Central memory CD4-positive, alpha-beta T cell (primary cell): ENCODE measurements at places on chromosomes 6 and 20.

DNA sequence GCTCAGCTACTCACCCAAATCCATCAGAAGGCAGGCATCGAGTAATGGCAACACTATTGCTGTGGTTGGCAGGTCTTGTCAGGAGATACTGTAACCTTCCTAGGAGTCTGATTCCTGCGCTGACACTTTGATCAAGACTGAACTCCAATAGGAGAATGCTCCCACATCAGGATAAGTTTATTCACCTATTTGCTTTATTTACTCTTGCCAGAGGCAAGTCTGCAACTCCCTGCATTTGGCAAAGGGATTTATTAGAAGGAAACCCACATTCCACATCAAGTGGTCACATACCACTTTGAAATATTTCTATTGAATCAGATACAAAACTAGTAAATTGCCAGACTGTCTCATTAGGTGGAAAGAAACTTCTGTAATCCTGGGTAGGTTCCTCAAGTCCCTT is 43.5 kb downstream of the ZFAND3 start:
- DNase-seq, result no peak

GRCh38 chr6:42451333-42452170 is at the start of gene TRERF1:
Gene TRERF1, minus strand, starts transcription at chr6:42451926. Its CDS starts 182,336 bp downstream, at chr6:42269590.
- peak; percentile 53 for DNase-seq

DNA sequence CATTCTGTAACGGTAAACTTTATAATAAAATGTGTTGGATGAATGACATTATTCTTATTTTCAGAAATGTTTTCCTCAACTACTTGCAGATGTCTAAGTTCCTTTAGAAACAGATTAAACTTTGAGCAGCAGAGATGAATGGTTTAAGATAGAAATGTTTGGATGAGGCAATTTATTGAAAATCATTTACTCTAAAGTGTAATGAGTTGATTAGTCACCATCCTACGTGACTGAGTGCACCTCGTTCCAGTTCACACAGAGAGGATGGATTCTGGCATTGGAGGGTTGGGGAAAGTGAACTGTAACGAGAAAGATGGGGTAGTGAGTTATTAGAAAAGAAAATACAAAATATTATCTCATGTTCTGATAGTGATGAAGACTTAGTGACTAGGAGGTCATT is 28.7 kb downstream of the SMPDL3A start:
- DNase-seq, result no peak

GRCh38 chr6:5946701-5947100 is 60.0 kb downstream of the NRN1 start:
- DNase-seq, result no peak

DNA sequence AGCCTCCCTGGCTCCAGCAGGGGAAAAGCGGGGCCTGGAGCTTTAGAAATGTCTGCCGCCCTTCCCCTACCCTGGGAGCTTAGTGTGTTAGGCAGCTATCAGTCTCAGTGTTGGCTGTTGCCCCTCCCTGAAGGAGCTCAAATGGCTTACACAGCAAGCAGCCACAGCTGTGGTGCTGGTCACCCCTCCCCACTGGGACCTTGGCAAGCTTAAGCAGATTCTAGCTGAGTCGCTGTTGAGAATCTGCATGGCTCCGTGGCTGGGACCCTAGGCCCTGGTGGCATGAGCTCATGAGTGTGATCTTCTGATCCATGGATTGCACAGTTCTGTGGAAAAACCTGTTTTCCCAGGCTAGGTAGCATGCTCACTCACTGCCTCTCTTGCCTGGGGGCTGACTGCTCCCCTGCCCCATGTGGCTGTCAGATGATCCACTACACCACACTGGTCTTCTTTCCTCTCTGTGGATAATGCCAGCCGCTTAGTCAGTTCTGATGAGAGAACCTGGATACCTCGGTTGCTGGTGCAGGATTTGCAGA is 714.0 kb downstream of the MAFB start:
- no peak for DNase-seq

GRCh38 chr6:109243863-109244825 is 138.1 kb downstream of the CD164 start:
- DNase-seq, result no peak

DNA sequence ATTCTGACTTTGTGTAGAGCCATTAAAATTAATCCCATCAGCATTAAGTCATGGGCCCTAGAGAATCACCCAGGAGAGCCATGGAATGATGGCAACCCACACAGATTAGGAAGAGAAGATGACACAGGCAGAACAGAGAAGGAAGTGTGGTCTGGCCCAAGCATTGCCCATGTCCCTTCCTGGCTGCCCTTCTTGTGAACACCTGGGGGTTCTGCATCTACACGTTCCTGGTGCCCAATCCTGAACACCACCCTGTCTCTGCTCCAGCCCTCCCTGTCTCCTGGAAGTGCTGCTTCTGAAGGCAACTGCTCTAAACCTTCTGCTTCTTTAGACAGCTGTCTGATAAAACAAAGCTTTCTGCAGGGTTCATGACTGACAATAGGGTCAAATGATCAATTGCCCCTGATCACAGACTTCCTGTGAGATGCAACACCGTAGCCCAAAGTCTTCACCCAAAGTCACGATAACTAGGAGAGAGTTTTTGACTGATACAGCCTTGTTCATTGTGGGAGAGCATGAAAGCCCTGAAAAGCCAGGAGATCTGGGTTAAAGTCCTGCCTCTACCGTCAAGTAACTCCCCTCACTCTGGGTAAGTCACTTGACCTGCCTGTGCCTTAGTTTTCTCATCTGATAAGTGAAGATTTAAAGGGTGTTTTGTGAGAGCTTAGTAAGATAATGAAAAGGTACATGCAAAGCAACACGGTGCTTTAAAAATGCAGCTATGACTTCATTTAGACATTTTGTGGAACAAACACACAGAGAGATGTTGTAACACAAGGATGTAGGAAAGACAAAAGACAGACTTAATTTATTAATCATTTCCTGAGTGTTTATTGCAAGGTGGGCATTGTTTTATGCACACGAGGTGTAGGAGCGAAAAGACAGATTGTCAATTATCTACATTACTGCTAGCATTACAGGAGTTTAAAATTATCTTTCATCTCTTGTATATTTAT is 291.2 kb upstream of the STXBP5 start:
- DNase-seq, result no peak

DNA sequence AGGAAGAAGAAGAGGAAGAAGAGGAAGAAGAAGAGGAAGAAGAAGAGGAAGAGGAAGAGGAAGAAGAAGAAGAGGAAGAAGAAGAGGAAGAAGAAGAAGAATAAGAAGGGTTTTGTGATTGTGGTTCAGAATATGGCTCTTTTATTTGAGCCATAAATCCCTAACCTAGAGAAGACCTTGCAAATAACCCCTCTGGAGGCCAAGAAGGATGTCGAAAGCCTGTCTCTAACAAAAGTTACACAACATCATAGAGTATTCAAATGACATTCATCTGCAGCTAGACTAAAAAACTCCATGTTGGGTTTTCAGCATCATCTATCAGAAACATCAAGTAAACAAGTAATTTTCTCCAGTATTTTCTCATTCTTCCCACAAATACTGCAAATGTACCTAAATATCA is 100.9 kb downstream of the RNASET2 start:
- no peak for DNase-seq

- DNase-seq, result no peak
Measured at GRCh38 chr20:44771172-44771535, 25.5 kb downstream of the KCNK15 start.

DNA sequence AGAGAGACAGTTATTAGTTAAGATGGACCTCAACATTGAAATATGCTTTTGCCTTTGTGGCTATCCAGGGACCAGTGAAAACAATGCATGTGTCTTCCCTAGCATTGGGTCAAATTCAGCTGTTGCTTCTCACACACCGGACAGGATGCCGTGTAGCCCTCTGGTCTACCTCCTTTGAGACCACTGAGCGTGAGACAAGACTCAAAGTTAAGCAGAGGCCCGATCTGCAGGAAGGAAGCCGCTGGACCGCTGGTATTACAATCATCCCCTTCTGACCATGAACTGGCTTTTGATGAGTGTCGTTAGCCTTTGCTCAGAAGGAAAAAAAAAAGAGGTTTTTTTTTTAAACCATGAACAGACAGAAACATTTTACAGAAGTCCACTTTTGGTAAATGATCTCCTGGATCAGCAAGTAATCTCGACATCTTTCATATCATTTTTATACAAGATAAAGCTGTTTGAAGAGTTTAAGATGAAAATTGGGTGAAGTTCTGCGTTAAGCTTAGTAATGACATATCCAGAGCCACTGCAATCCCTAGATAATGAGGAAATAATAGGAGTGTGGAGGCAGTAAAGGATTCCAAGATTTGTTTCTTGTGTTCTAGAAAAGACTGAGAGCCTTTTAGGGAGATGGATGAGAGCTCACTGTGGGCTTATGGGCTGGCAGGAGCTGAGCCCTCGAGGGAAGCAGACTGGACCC is 622.8 kb downstream of the QKI start:
- DNase-seq, result no peak

DNA sequence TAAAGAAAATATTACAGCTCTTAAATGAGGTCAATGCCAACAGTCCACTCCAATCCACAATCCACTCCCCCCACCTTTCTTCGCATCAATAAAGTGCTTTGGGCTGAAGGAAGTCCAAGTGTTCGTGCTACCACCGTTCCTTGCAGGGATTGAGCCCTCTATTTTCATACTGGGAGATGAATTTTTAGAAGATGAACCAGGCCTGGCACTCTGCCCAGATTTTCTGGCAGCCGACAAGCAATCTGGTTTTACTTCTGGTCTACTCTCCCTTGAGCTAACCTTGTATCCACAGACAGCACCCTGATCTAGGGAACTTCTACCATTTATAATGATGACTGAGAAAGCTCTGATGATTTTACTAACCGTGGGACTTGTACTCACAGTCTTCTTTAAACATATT is 72.3 kb downstream of the BTBD9 start:
- no peak for DNase-seq

DNA sequence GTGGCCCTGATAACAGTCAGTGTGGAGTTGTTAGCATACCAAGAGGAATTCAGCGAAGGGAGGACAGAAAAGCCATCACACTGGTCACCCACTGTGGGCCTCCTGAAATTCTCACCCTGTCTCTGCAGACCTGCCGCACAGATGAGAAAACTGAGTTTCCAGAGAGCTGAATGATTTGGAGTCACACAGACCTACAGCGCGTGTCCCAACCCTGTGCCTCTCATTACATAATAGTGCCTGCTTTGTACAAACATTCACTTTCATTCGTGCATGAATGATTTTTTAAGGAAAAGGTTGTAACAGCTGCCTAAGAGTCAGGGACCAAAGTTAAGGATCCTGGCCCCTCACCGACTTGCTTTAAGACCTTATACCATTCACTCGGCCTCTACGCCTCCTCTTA is 62.7 kb downstream of the THBS2 start:
- no peak for DNase-seq

GRCh38 chr6:148884461-148884860 is 137.6 kb downstream of the UST start:
- no peak for DNase-seq

- DNase-seq, result no peak
Measured at GRCh38 chr20:37316116-37316774, 26.8 kb downstream of the MANBAL start.

DNA sequence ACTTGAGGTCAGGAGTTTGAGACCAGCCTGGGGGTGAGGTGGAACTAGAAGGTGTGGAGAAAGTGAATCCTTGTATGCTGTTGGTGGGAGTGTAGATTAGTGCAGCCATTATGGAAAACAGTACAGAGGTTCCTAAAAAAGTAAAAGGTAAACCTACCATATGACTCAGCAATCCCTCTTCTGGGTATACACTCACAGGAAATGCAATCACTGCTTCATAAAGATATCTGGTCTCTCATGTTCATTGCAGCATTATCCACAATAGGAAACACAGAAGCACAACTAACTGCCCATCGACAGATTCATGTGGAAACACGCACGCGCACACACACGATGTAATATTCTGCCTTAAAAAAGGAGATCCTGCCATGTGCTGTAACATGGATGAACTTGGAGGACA is 66.7 kb downstream of the CDC5L start:
- no peak for DNase-seq

DNA sequence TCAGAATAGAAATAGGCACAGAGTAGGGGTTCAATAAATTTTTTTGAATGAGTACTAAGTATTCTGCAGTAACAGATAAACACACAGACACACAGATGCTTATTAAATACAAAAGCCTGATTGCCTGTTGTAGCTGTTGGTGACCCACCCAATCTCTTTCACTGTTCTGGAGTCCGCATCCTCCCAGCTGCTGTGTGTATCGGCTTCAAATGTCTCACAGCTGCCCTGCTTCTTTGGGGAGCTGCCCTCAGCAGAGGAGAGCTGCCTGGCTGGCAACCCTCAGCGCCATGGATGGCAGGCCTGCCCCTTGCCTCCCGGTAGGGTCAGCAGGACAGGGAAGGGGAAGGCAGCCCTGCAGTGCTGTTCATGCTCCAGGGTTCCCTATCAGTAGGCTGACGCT is 85.9 kb upstream of the PRND start:
- no peak for DNase-seq

GRCh38 chr20:38471987-38472512 is 593 bp upstream of the RALGAPB start:
- no peak for DNase-seq

GRCh38 chr6:111122458-111123286 is 35.4 kb downstream of the SLC16A10 start:
- no peak for DNase-seq

GRCh38 chr6:164042212-164042611 is 627.7 kb downstream of the QKI start:
- no peak for DNase-seq

DNA sequence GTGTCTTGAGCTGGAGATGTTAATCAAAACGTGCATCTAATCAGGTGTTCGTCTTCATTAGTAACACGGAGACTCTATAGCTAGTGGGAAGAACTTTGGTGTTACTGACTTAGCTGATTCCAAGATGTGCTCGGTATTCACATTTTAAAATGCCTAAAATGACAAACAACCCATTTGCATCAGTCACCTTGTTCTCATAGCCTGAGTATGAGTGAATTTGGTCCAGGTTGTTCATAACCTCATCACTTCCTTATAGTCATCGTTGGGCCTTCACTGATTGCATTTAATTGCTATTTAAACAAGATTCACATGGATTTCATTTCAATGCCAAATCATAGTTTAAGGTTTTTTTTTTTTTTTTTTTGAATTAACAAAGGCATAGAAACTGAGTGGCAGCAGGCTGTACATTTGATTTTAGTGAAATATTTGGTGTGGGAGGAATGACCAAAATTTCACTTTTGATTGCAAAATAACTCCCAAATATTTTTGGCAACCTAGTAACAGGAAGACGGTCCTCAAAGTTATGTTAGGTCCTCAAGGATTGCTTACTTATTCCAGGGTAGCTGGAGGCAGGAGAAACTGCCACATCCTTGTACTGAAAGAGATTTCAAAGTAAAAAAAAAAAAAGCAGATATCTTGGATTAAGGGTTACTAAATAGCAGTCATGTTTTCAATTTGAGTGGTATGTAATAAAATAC is 104.7 kb downstream of the JARID2 start:
- no peak for DNase-seq

- no peak for DNase-seq
Measured at GRCh38 chr20:41696428-41696827, 78.3 kb upstream of the CHD6 start.

DNA sequence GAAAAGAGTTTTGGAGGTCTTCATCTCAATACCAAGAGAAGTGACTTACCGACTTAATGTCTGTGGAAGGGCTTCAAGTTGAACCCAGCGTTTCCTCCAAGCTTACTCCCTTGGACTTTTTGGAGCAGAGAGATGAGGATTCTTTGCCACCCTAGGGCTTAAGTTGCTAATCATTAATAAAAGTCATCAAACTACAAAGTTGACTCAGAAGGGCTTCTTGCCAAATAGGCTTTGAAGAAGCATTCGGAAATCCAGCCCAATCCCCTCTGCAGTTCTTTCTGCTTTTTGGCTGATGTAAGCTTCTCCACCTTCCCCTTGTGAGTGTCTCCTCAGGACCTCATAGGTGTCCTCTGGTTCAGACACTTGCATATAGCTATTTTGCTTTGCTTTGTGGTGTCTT is at the start of gene SLC17A3:
TSS of gene SLC17A3 (minus strand) at position 126 of the 400 bp plus-strand sequence. CDS start 5,856 bp downstream, outside the sequence.
- DNase-seq, result no peak

GRCh38 chr20:63736893-63737694 is 630 bp downstream of the LIME1 start:
- peak; percentile 68 for DNase-seq
